Central memory CD4-positive, alpha-beta T cell (primary cell): ENCODE measurements at places on chromosomes 13 and 19.

DNA sequence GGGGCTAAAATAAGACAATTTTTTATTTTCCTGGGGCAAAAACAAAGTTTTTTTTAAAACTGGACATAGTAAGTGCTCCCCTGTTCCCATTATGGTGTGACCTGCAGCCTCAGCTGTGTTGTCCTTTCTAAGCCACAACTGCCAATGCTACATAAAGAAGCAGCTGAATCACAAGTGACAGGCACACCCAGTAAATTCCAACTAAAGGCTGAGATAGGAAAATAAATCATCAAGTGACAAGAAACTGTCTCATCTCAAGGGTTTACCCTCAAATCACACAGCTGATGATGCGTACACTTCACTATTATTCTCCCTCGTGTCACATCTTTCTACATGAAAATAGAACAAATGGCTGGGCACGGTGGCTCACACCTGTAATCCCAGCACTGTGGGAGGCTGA lies 28.7 kb downstream of the STK24 start:
- DNase-seq = no peak

GRCh38 chr13:78393286-78394142 lies 209.8 kb downstream of the POU4F1 start:
- no peak for DNase-seq

DNA sequence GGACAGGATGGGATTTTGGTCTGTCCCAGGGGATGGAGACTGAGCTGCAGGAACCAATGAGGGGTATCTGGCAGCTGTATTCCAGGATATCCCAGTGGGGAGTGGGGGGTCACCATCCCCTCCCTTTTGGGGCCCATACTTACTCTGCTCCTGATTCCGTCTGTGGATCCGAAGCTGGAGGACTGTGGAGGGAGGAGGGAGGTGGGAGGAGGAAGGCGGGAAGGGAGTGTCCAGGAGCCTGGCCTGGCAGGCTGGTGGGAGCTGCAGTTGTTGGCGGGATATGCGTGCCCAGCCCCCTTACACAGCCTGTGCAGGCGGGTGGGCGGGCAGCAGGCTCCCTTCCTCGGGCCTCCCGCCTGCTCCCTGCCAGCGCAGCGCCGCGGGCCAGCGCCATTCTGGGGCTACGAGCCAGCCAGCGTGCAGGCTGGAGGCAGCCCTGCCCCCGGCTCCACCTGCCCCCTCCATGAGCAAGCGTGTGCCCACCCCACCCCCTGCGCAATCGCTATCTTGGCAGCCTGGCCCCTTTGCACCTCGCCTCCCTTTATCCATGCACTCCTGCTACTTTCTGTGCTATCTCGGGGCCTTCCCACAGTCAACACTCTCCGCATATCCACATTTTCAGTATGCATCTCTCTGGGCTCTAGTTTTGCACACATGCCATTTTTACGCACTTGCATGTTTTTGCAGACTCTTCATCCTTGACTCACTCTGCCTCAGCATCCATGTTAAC lies 2.8 kb downstream of the MAMSTR start:
- DNase-seq = no peak

DNA sequence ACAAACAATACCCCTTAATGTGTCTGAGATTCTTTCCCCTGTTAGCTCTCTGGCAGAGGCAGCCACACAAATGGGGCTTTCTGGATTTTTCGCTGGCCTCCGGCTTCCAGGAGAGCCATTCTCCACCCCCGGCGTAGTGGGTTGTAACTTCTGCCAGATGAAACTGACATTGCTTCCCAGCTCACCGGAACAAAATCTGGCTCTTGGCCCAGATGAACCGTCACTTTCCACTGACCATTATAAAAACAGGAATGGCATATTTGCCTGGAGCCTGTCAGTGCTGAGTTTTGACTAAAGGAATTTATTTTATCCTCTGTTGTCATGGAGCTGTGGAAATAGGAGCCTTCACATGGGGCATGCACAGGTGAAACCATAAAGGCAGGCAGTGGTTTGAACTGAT lies 120.6 kb upstream of the GPR12 start:
- DNase-seq = no peak

- no peak for DNase-seq
Observed at GRCh38 chr13:40502236-40502635, 164.2 kb downstream of the FOXO1 start.

DNA sequence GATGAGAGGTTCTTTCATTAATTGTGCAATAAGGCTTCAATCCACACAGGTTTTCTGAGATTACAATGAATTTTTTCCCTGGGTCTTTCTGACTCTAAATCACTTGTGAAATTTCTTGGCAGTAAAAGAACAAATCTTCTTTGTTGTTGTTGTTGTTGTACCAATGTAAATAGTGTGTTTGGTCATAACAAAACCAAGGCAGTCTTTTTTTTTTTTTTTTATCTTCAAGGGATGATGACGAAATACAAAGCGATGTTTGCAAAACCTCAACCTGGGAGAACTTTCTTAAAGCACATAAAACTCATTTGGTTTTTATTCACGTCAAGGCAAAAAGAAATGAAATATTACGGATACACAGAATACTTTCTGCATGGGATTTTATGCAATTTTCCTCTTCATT lies 462.0 kb downstream of the LIG4 start:
- DNase-seq = no peak

DNA sequence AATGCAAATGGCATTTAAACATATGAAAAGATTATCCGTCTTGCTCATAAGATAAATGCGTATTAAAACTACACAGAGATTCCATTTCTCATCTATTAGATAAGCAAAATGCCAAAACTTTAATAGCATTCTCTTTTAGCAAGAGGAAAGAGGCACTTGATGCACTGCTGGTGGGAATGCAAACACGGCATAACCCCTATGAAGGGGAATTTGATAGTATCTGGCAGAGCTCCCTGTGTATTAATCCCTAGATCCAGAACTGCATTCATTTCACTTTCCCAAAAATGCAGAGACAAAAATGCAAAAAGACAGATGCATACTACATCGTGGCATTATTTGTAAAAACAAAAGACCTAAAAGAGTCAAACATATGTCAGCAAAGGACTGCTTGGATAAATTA lies 193.6 kb upstream of the STARD13 start:
- DNase-seq = no peak

DNA sequence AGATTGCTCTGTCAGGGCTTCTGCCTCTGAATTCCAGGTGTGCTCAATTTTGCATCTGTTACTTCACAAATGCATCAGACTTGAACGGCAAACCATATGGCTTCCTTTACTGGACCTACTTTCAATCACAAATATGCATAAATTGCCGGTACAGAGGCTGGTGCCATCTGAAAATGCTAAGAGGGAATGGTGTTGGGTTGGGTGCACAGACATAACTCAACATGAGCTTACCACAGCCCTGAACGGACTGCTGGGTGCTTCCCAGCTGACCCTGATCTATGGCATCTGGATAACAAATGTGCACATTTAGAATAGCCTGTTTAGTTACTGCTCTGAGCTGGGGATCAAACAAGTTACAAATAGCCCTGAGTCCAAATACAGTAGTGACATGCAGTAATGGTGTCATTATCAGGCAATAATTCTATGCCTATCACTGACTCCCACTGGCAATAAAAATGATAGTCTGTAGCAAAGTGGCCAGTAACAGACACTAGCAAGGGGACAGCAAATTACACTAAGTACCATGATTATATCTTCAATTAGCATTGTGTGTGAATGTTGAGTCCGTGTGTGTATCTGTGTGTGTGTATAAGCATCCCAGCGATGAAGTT lies 927.3 kb downstream of the DIAPH3 start:
- no peak for DNase-seq

GRCh38 chr13:38872693-38873092 lies 117.9 kb downstream of the STOML3 start:
- no peak for DNase-seq

- no peak for DNase-seq
Observed at GRCh38 chr13:112202266-112202665, 135.3 kb downstream of the SOX1 start.

- no peak for DNase-seq
Observed at GRCh38 chr13:33274264-33274663, 11.3 kb downstream of the STARD13 start.

GRCh38 chr19:11570039-11570462 lies 7.4 kb downstream of the ACP5 start:
- no peak for DNase-seq

- no peak for DNase-seq
Observed at GRCh38 chr19:45784096-45784495, 1.8 kb upstream of the DMPK start.

- no peak for DNase-seq
Observed at GRCh38 chr13:101627556-101627943, 175.1 kb downstream of the ITGBL1 start.

DNA sequence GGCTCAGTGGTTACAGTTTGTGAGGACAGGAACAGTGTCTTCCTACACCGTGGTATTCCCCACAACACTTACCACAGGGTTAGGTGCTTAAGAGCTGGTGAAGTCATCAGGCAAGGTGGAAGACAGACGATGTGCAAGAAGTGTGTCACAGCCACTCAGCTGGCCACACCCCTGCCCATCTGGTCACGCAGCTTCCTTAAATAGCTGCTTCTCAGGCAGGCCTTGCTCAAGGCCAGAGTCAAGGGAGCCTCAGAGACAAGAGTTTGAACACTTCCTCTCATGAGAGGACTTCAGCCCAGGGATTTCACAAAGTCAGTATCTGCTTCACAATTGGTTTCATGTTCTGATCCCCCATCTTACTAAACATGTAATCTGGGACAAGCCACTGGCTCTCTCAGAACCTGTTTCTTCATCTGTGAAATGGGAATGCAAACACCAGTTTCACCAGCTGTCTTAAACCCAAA lies 80.3 kb upstream of the FRY start:
- DNase-seq = no peak

- no peak for DNase-seq
Observed at GRCh38 chr13:27474751-27475268, 24.4 kb upstream of the MTIF3 start.

DNA sequence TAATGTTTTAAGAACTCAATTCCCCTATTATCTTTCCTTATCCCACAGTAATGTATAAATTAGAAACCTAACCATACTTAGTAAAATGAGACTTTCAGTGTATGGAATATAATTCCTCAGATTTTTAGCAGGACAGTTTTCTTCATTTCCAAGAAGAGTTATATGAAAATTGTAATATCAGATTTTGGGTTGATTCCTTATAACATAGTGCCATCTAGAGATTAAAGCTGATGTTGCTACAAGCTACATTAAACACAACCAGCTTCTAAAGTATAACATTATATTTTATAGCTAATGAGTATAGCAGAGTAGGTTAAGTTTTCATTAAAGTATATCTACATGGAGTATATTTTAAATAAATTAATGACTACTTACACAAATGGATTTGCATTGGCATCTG lies 99.7 kb upstream of the MIR17HG start:
- no peak for DNase-seq

- DNase-seq = no peak
Observed at GRCh38 chr13:111555903-111556302, 235.5 kb downstream of the TEX29 start.

DNA sequence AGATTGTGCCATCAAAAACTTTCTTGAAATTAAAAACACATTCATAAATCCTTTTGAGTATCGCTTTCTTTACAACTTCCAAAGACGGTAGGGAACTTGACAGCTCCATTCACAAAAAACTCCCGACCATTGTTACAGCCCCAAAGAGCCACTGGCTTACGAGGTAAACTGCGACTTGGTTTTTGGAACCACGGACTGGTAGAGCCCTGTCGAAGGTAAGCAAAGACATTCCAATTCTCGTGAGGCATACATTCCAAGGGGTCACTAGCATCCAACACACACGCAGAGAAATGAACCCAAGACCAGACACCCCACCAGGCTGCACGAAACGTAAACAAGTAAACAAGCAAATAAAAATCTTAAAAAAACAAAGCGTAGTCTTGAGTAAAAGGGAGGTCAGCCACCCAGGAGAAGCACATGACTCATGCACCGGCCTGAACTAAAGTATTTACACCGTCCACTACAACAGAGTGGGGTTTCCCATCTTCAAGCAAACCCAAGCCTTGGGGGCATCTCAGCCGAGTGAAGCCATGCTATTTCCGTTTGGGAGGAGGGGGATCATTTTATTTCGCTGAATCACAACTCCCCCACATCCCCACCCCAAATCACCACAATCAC lies 1.4 kb downstream of the BRD4 start:
- DNase-seq = no peak

DNA sequence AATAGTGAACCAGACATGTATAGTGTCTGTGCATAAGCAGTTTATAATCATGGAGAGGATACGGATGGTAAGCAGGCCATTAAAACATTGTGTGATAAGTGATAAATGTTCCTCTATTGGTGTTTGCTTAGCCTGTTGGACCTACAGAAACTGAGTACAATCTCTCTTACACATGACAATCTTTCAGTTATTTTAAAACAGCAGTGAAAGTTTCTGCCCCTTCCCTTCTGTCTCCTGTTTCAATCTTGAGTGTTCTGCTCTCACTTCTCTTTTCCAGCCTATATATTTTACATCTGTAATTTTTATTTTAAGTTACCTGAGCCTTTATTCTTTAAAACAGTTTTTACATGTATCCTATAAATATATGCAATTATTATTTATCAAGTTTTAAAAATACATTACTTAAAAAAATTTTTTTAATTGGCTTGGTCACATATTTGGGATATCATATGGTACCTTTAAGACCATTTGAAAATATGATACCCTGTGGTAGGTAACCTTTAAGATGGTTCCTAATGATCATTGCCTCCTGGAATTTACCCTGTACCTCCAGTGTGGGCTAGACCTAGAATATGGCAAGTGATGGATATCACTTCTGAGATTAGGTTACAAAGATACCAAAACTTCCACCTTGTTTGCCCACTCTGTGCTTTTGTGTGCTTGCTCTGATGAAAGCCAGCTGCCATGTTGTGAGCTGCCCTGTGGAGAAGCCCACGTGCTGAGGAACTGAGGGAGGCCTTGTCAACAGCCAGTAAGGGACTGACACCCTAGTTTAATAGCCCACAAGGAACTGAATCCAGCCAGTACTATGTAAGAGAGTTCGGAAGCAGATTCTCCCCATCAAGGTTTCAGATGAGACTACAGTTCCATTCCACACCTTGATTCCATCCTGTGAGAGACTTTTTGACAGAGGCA lies 99.3 kb downstream of the DHRS12 start:
- no peak for DNase-seq
